ENCODE measurements at places on chromosomes 1 and 21.
A peak's percentile ranks its signal among the peaks of the same experiment; 100 is the strongest.

DNA sequence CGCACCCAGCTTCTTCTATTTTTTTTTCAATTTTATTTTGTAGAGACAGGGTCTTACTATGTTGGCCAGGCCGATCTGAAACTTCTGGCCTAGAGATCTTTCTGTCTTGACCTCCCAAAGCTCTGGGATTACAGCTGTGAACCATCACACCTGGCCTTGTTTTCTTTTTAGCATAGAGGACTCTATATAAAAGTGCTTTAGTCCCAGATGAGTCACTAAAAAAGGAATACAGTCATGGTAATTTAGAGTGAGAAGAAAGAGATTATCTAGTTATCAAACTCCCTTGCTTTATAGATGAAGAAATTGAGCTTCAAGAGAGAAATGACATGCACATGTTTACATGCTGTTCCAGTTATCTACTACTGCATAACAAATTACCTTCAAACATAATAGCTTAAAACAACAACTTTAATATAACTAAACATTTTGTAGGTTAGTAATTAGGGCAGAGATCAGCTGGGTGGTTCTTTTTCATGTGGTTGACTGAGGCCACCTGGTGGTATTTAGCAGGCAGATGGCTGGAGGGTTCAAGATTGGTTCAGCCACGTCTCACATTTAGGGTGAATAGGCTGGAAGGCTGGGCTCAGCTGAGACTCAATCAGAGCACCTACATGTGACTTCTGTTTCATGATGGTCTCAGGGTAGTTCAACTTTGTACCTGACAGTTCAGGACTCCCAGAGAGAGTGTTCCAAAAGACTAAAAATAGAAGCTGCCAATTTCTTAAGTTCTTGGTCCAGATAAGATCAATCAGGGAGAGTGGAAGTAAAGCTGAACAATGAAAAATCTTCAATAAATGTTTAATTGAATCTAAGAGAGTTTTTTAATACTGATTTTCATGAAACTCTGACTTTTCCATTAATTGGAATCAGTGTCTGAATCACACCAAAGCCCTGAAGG lies 16.9 kb upstream of the MTF2 start:
- DNase-seq = peak; percentile 54

- peak; percentile 62 for DNase-seq
Measured at GRCh38 chr1:113929750-113930498, 800 bp downstream of the HIPK1 start.

- no peak for DNase-seq
Measured at GRCh38 chr1:164694505-164694904, 135.5 kb downstream of the PBX1 start.

- no peak for DNase-seq
Measured at GRCh38 chr1:41568204-41568603, 83.7 kb upstream of the EDN2 start.

- no peak for DNase-seq
Measured at GRCh38 chr1:119926553-119926952, 30.2 kb upstream of the ADAM30 start.

DNA sequence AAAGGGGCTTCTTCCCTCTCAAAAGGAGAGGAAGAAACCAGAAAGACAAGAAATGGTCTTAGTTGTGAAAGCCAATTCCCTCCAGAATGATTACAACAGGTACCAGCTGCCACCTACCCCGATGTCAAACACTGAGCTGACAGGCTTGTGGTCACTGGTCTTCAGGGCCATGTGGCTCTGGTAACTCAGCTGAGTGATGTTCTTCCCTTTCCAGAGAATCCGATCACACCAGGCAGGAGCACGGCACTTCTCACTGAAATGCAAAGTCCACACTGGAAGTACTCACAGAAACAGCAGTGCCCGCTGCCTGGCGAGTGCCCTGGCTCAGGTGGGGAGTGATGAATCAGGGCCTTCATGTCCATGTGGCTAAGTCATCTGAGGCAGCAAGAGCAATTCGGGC lies 18.7 kb upstream of the MTF1 start:
- no peak for DNase-seq

GRCh38 chr1:115536279-115536816 lies 105.4 kb upstream of the VANGL1 start:
- DNase-seq = no peak

GRCh38 chr1:232017057-232017456 lies 390.5 kb downstream of the DISC1 start:
- no peak for DNase-seq
